ENCODE measurements at places on chromosomes 16 and 17.

DNA sequence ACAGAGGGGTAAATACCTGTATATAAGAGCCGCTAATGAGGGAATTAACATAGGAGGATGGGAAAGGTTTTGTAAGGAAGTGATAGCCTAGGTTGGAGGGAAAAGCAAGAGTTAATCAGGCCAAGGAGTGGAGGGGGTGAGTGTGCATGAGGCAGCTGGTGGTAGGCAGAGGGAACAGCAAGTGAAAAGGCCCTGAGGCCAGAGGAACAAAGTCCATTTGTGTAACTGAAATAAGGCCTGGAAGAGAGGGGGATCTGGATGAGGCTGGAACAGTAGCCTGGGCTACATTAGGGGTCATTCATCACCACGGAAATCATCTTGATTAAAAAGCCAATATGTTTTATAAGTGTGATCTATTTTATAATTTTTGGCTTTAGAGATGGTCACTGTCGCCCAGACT lies 45.7 kb downstream of the FZD2 start:
- no peak overlapping the region for H3K27ac ChIP-seq
- no peak for DNase-seq
- peaks cover 4% of the 10 kb centered on the region for H3K27me3 ChIP-seq
- no peaks in the 10 kb centered on the region for H3K36me3 ChIP-seq
- no peaks in the 10 kb centered on the region for H3K4me1 ChIP-seq

- no peak for DNase-seq
- no peak overlapping the region for H3K27ac ChIP-seq
- no peak overlapping the region for H3K4me3 ChIP-seq
- no peaks in the 10 kb centered on the region for H3K4me1 ChIP-seq
- no peaks in the 10 kb centered on the region for H3K36me3 ChIP-seq
These were observed 310.9 kb downstream of the HAPSTR1 start for GRCh38 chr16:9402293-9402860.

- no peak overlapping the region for H3K4me3 ChIP-seq
- H3K27ac ChIP-seq: no peak overlapping the region
- no peak for DNase-seq
- H3K36me3 ChIP-seq: peaks cover 4% of the 10 kb centered on the region
- no peaks in the 10 kb centered on the region for H3K27me3 ChIP-seq
These were observed 9.0 kb downstream of the C16orf54 start for GRCh38 chr16:29736764-29737163.

DNA sequence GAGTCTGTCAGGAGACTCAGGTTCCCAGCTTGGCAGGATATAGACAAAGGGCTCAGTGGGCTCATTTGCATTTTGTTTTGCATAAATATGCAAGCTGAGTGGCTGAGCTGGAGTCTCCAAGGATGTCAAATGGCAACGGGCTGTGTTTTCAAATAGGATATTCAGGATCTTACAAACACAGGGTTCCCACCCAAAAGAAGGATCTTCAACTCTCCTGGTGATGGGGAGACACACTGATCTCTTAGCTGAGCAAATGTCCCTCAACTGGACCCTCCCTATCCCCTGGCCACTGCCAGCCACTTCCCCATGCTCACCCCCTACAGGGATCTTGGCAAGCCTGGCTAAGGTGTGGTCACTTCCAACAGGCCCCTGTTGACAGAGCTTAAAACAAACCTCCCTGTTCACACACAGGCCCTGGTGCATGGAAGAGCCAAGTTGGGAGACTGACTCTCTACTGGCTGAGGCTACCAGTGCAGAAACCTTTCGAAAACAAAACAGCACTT lies 61.6 kb downstream of the SOX9 start:
- DNase-seq: no peak
- no peak overlapping the region for H3K27ac ChIP-seq
- H3K4me3 ChIP-seq: no peak overlapping the region
- H3K36me3 ChIP-seq: no peaks in the 10 kb centered on the region

GRCh38 chr16:53925107-53925410 lies 221.1 kb downstream of the FTO start:
- peaks cover 7% of the 10 kb centered on the region for H3K4me1 ChIP-seq
- no peaks in the 10 kb centered on the region for H3K27me3 ChIP-seq
- H3K27ac ChIP-seq: no peak overlapping the region
- no peak for DNase-seq

- no peaks in the 10 kb centered on the region for H3K27me3 ChIP-seq
- DNase-seq: peak; percentile 24
- H3K27ac ChIP-seq: peak overlapping the region; percentile 77
- H3K36me3 ChIP-seq: peaks cover 33% of the 10 kb centered on the region
These were observed 30.0 kb upstream of the SLC5A10 start for GRCh38 chr17:18921912-18922451.

GRCh38 chr16:854808-855410 lies 54.4 kb upstream of the GNG13 start:
- no peak overlapping the region for H3K27ac ChIP-seq
- H3K4me1 ChIP-seq: no peaks in the 10 kb centered on the region
- H3K4me3 ChIP-seq: no peak overlapping the region
- no peaks in the 10 kb centered on the region for H3K27me3 ChIP-seq
- DNase-seq: no peak

- H3K4me1 ChIP-seq: peaks cover 8% of the 10 kb centered on the region
- DNase-seq: no peak
- H3K4me3 ChIP-seq: no peak overlapping the region
- H3K36me3 ChIP-seq: no peaks in the 10 kb centered on the region
- H3K27me3 ChIP-seq: no peaks in the 10 kb centered on the region
- H3K27ac ChIP-seq: no peak overlapping the region
These were observed 8.1 kb downstream of the CES4A start for GRCh38 chr16:66996324-66996982.

GRCh38 chr17:78896091-78896833 lies 6.7 kb downstream of the CEP295NL start:
- no peaks in the 10 kb centered on the region for H3K36me3 ChIP-seq
- H3K27ac ChIP-seq: no peak overlapping the region
- H3K27me3 ChIP-seq: no peaks in the 10 kb centered on the region
- DNase-seq: no peak
- H3K4me3 ChIP-seq: no peak overlapping the region

- H3K36me3 ChIP-seq: no peaks in the 10 kb centered on the region
- H3K4me3 ChIP-seq: no peak overlapping the region
- DNase-seq: no peak
- H3K27ac ChIP-seq: no peak overlapping the region
These were observed 486.7 kb upstream of the SALL1 start for GRCh38 chr16:51637770-51638094.

DNA sequence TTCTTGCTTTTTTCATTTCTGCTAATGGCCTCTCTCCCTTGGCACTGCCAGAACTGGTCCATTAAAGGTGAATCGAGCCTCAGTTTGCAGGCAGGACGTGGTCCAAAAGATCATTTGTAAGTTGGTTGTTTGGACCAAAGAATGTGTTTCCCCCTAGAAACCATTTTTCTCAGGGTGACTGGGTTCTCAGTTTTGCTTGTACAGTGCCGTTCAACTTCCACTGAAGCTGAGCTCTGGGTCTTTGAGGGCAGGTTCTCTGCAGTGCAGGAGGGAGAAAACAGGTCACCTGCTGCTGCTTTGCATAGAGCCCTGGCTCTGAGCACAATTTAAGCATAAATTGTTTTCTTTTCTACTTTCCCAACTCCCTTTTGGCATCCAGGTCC lies 9.0 kb upstream of the AMZ2 start:
- H3K27me3 ChIP-seq: no peaks in the 10 kb centered on the region
- no peak for DNase-seq
- H3K36me3 ChIP-seq: no peaks in the 10 kb centered on the region
- H3K4me1 ChIP-seq: peaks cover 63% of the 10 kb centered on the region

DNA sequence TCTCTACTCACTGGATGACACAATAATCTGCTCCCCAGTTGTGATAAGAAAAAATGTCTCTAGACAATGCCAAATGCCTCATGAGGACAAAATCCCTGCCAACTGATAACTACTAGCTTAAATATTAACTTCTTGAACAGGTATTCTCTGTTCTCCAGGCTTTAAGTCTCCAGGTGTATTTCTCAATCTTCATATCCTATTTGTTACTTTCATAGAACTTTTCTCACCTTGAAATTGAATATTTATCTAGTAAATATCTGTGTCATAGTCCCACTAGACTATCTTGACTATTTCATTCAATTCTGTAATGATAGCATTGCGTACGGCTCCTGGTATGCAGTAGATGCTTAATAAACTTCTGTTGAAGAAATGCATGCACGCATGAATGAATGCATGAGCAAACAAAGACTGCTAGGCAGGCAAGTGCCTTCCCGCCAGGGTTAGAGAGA lies 15.9 kb downstream of the HSD17B2 start:
- no peaks in the 10 kb centered on the region for H3K4me1 ChIP-seq
- H3K27me3 ChIP-seq: peaks cover 10% of the 10 kb centered on the region
- DNase-seq: no peak
- no peaks in the 10 kb centered on the region for H3K36me3 ChIP-seq

DNA sequence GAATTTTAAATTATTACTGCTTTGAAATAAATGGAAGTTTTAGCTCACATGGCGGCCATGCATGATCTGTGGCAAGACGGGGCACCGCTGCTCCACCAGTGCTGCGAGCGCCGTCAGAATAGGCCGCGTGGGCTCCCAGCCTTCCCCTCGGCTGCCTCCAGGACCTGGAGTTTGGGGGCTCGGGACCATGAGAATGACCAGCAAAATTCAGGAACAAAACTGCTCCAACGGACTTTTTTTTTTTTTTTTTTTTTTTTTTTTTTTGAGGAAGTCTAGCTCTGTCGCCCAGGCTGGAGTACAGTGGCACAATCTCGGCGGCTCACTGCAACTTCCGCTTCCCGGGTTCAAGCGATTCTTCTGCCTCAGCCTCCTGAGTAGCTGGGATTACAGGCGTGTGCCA lies 38.3 kb upstream of the AKAP1 start:
- H3K27me3 ChIP-seq: peaks cover 49% of the 10 kb centered on the region
- no peak for DNase-seq
- peak overlapping the region; percentile 64 for H3K4me3 ChIP-seq
- no peaks in the 10 kb centered on the region for H3K36me3 ChIP-seq
- H3K4me1 ChIP-seq: peaks cover 14% of the 10 kb centered on the region
- no peak overlapping the region for H3K27ac ChIP-seq

DNA sequence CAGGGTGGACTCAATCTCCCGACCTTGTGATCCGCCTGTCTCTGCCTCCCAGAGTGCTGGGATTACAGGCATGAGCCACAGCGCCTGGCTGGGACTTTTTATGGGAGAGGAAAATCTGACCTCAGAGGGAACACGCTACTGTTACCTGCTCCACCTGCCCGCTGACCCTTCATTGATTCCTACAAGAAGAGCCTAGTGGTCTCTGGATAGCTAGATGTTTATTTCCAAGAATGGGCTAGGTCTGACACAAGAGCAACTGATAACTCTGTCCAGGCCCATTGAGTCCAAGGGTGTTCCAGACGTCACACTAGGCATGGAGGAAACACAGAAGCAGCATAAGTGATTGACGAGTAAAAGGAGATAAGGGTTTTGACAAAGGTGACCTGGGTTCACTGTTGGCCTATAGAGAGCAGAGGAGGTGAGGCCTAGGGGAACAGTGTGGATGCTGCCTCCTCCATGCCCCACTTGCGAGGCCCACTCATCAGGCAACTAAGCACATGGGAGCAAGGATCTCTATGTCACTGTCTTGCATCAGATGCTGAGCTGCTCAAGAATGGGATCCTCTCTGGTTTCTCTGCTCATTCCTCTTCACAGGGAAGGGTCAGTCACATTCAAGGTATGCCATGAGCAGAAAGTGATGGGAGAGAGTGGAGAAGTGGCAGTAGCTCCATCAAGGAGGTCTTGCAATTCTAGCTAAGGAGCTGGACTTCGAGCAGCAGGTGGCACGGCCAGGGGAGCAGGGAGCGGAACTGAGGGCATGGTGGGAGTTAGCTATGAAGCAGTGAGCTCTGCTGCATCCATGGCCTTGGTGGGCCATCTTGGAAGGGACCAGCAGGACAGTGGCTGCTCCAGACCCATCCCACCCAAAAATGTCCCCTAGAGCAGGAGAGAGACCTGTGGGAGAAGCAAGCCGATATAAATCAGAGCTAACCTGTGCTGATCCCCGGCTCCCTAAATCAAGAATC lies 145.2 kb downstream of the WSCD1 start:
- no peak overlapping the region for H3K4me3 ChIP-seq
- no peaks in the 10 kb centered on the region for H3K4me1 ChIP-seq
- no peaks in the 10 kb centered on the region for H3K36me3 ChIP-seq

DNA sequence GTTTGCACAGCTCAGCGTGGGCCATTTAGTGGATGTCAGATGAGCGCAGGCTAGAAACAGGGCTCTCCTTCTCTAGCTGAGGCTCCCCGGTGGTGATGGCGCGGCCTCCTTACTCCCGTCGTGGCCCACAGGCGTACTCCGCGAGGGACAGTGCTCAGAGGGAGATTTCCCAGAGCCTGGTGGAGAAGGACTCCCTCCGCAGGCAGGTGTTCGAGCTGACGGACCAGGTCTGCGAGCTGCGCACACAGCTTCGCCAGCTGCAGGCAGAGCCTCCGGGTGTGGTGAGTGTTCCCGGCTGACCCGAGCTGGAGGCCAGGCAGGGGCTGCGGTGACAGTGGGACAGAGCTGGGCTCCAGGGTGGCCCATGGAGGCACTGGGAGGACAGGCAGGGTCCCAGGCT lies 21.4 kb downstream of the CARD14 start:
- DNase-seq: no peak
- no peak overlapping the region for H3K27ac ChIP-seq
- H3K27me3 ChIP-seq: peaks cover 8% of the 10 kb centered on the region
- H3K4me1 ChIP-seq: no peaks in the 10 kb centered on the region
- no peaks in the 10 kb centered on the region for H3K36me3 ChIP-seq

DNA sequence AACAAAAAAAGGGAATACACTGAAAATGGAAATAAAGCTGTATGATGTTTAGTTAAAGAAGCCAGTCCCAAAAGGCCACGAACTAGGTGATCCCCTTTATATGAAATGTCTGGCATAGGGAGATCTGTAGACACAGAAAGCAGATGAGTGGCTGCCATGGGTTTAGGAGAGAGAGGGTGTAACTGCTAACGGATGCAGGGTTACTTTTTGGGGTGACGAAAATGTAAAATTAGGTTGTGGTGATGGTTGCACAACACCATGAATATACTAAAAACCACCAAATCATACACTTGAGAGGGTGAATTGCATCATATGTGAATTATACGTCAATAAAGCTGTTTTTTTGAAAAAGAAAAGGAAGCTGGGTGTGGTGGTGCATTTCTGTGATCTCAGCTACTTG lies 99.6 kb downstream of the ADCY9 start:
- no peak overlapping the region for H3K27ac ChIP-seq
- no peaks in the 10 kb centered on the region for H3K36me3 ChIP-seq
- no peaks in the 10 kb centered on the region for H3K27me3 ChIP-seq
- H3K4me1 ChIP-seq: peaks cover 7% of the 10 kb centered on the region

- peaks cover 24% of the 10 kb centered on the region for H3K4me1 ChIP-seq
- DNase-seq: no peak
- no peak overlapping the region for H3K27ac ChIP-seq
- H3K27me3 ChIP-seq: peaks cover 13% of the 10 kb centered on the region
These were observed 7.5 kb downstream of the CCL4 start for GRCh38 chr17:36111068-36111490.

GRCh38 chr17:29107084-29107483 lies 64.1 kb downstream of the PIPOX start:
- H3K27me3 ChIP-seq: no peaks in the 10 kb centered on the region
- H3K36me3 ChIP-seq: peaks cover 8% of the 10 kb centered on the region
- H3K4me1 ChIP-seq: peaks cover 1% of the 10 kb centered on the region
- no peak for DNase-seq
- no peak overlapping the region for H3K4me3 ChIP-seq

- H3K4me1 ChIP-seq: no peaks in the 10 kb centered on the region
- no peak for DNase-seq
- H3K4me3 ChIP-seq: no peak overlapping the region
- H3K27me3 ChIP-seq: peaks cover 17% of the 10 kb centered on the region
These were observed 60.5 kb upstream of the NLK start for GRCh38 chr17:27981978-27982377.

All from activated naive CD8-positive, alpha-beta T cell treated with anti-CD3 and anti-CD28 coated beads, Interleukin-2, amount 50 U/mL, for 24 hours (primary cell).